ENCODE measurements at places on chromosomes 5 and 9.

DNA sequence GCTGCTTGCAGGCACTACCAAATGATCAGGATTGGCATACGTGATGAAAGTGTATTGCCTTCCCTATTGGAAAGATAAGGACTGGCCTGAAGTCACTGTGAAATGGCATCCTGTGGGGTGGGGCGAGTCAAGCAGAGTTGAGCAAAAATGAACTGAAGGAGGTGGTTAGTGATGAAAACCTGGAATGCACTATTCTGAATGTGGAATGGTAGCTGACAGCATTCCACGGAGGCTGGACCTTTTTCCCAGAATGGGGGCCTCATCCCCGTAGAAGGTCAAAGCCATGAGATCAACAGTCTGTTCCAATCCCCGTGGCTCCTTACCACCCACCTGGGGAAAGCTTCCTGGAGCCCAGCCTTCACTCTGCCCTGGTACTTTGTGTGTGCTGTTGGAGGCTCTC is 37.7 kb downstream of the ASS1 start:
- DNase-seq, result no peak

DNA sequence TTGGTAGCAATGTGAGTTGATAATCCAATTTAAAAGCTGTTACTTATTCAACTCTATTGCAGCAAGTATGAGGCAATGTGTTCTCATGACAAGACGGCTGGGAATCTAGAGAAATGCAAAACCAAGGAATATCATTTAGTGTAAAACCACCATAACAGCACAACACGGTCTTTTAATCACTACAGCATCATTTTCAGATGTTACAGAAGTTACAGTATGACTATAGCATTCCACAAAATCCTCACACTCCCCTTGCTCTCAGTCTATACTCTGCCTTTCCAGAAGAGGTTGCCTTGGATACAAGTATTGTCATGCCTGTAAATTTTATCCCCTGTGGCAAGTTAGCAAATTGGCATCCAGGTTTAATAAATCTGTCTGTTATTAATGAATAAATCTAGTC is 28.6 kb upstream of the TAS2R1 start:
- DNase-seq, result peak; percentile 54

DNA sequence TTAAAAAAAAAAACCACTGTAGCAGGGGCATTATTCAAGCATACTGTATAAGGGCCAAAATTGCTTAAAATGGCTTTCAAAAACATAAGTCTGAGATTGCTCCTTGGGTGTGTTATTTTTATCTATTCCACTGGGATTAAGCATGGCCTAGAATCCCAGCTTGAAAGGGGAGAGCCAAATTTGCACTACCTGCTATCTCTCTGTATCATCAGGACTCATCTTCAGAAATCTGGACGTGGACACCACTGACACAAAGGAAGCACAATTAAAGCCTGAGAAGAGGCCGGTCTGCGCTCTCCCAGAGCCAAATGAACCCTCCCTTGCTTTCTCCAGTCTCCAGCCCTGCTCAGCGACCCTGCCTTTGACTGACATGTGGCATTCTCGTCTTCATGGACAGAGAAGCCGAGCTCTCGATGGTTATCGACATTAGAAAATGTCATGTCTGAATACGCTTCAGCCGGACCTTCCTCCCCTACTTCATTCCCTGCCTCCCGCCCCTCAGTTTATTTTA is 151.3 kb downstream of the EBF1 start:
- DNase-seq, result no peak

DNA sequence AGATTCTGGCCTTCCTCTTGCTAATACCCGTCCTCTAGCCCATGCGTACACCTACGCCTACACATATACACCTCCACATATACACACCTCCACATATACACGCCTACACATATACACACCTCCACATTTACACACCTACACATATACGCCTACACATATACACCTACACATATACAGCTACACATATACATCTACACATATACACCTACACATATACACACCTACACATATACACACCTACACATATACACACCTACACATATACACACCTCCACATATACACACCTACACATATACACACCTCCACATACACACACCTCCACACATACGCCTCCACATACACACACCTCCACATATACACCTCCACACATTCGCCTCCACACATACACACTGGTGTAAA is 27.2 kb downstream of the AK3 start:
- no peak for DNase-seq

GRCh38 chr9:90642570-90643539 is at the start of gene DIRAS2:
Gene DIRAS2 (minus strand): TSS chr9:90642824. CDS start chr9:90613827, 28,997 bp downstream.
- peak; percentile 35 for DNase-seq

- DNase-seq, result peak; percentile 80
Observed at GRCh38 chr9:130150779-130151382, 21.3 kb upstream of the NCS1 start.

DNA sequence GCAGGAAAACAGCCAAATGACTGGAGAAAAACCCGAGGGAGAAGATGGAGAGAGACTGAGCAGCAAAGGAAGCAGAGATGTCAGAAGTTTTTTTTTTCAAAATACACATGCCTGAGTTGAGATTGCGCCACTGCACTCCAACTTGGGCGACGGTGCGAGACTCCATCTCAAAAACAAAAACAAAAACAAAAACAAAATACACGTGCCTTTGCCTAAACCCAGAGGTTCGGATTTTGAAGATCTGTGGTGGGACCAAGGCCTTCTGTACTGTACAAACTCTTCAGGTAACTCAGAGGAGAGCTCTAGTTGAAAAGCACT is 38.8 kb upstream of the FBXW11 start:
- no peak for DNase-seq

GRCh38 chr9:21758540-21758939 is 43.9 kb upstream of the MTAP start:
- DNase-seq, result no peak

- no peak for DNase-seq
Observed at GRCh38 chr5:120103495-120103894, 360.6 kb upstream of the PRR16 start.

DNA sequence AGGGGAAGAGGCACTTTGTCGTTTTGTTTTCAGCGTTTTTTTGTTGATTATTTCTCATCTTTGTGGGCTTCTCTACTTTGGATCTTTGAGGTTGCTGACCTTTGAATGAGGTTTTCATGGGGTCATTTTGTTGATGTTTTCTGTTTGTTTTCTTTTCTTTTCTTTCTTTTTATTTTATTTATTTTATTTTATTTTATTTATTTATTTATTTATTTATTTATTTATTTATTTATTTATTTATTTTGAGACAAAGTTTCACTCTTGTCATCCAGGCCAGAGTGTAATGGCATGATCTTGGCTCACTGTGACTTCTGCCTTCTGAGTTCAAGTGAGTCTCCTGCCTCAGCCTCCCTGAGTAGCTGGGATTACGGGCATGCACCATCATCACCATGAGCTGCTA is 946.7 kb downstream of the TLE4 start:
- DNase-seq, result no peak
